ENCODE measurements at places on chromosomes 3 and 15.

GRCh38 chr3:194960446-194961032, 274.9 kb downstream of the FAM43A start:
- DNase-seq, result no peak

DNA sequence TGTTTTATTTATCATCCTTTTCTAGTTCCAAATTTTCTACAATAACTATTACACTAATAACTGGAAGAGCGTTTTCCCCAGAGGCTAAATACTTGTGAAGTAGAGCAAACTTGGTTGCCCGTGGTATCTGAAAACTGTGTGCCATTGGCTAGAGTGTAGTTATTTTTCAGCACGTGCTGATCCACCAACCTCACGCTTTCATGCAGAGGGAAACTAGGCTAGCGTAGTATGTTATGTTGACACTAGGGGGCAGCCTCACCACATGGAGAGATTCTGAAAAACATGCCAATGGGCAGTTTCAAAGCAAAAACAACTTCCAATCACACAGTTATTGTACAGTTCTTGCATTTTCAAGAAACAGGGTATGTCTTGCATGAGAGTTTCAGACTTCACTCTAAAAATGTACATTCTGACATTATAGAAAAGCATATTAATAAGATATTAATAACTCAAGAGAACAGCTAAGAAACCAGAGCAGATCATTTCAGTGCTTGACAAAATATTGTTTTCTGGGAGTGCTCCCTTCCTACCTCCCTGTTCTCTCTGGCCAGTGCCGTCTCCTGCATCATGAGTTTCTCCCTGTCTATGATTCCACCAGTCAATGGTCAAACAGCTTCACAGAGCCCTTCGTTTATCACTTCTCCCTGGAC, 39.7 kb downstream of the SPATA12 start:
- DNase-seq, result peak; percentile 78

DNA sequence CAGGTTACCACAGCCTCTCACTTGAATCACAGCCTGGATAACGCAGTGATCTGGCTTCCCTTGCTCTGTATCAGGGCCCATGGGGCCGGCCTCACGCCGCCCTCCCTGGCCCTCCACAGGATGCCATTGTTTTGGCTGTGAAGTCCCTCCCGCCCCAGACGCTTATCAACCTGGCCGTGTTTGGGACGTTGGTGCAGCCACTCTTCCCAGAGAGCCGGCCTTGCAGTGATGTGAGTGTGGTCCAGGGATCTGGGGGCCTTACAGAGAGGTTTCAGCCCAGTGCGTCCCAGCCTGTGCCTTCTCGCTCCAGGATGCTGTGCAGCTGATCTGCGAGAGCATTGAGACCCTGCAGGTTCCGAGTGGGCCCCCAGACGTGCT, 6.6 kb downstream of the VWA5B2 start:
- no peak for DNase-seq

DNA sequence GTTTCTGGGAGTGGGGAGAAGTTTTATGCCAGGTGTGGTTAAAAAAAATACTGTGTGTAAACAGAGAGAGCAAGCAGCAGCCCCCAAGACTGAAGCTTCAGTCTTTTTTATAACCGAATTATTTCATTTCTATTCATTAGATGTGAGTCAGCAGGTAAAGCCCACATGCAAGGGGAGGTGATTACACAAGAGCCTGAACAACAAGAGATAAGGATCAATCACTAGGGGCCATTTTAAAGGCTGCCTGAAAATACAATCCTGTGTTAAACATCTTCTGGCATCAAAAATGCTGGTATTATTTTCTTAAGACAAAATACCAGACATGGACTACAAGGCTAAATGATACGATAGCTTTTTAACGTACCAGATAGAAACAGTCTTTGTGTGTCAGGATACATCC, 217.3 kb downstream of the SUCLG2 start:
- no peak for DNase-seq

- DNase-seq, result no peak
These were observed at the start of gene PLA1A for GRCh38 chr3:119597548-119598288. PLA1A (plus strand) TSS chr3:119597885; CDS start chr3:119597914, 29 bp downstream.

- DNase-seq, result no peak
These were observed 92.8 kb downstream of the SV2B start for GRCh38 chr15:91192690-91193377.

DNA sequence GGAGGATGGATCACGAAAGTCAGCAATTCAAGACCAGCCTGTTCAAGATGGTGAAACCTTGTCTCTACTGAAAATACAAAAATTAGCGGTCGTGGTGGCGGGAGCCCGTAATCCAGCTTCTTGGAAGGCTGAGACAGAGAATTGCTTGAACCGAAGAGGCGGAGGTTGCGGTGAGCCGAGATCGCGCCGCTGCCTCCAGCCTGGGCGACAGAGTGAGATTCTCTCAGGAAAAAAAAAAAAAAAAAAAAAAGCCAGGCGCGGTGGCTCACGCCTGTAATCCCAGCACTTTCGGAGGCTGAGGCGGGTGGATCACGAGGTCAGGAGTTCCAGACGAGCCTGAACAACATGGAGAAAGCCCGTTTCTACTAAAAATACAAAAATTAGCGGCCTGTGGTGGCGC, 5.0 kb downstream of the EAF2 start:
- DNase-seq, result no peak

DNA sequence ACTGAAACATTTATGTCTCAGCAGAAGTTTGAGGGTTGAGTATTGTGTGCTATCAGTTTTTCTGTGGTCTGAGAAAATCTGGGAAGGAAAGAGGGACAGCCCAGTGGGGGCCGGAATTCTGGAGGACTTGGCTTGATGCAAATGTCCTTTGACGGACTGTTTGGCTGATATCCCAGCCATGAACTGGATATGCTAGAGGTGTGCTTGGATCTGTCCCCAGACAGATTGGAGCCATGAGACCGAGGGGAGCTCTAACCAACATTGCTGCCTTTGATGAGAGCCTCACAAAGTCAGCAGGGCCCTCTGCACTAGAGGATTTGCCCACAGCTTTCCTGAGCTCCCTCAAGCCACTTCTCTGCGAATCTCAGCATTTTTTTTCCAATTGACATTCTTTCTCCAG, 405.6 kb downstream of the NTRK3 start:
- peak; percentile 18 for DNase-seq

DNA sequence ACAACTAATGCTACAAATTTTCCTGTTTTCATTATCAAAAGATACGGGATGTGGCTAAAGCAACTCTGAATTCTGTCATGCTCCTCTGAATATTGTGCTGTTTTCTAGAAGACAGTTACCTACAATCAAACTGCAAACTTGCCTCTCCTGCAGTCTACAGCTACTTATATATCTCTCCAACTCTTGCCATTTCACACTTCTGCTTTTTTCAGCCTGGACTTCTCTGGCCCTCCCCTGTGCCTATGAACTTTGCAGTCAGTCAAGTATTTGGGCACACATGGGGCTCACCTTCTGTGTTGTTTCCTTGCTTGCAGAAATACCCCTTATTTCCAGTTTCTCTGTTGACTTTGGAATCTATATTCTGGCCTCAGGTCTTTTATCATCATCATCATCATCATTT, 575.6 kb downstream of the GRM7 start:
- DNase-seq, result no peak

DNA sequence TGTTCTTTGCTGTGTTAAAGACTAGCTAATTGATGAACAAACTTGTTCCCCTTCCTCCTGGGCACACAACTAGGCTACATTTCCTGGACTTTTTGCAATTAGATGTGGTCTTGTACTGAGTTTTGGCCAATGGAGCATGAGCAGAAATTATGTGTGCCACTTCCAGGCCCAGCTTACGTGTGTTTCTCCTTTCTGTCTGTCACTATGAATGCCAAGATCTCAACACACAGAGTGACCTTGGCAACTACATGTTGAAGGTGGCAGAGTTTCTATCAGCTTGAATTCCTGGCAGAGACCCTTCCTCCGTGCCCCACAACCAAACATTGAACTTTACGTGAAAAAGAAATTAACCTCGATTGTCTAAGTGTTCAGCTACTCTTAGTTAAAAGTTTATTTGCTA, 81.7 kb upstream of the PIAS1 start:
- no peak for DNase-seq

DNA sequence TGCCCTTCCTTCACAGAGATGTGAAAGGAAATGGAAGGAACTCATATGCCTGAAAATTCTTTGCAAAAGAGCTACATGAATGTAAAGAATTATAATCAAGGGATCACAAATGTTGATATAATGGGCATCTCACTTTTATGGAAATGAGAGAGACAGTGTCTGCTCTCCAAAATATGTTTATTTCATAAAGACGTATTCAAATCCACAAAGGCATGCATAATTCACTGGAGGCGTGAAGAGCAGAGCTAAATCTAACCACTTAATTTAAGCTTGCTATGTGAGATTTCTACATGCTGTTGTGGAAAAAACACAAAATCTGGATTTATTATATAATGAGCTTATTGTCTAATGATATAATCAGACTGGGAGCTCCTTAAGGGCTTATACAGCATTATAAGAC, 469.1 kb downstream of the RAP2B start:
- no peak for DNase-seq

DNA sequence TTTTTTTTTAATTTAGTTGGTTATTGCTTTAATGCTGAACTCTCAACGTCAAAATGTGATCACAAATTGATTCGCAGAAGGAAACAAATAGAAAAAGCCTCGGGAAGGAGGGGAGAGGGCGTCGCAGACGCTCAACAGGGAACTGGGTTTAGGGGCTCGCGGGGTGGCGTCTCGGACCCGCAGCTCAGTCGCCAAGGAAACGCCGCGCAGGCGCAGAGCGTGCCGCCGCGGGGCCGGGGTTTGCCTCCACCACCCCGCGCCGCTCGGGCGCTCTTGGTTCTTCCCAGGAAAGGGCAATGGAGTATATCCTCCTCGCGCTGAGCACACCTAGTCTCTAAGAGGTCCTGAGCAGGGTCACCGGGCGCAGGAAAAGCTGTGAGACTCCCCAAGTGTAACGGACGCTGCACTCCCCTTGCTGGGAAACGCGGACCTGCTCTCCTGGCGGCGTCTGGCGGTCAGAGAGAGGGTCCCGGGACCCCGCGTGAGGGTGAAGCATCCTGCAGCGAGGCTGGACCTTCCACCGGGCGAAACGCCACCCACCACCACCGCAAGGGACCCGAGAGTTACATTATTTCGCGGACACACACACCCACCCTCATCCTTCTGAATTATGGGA, 753 bp downstream of the PLCH1 start:
- DNase-seq, result peak; percentile 22

GRCh38 chr3:191342411-191342810, 12.1 kb upstream of the UTS2B start:
- DNase-seq, result no peak

DNA sequence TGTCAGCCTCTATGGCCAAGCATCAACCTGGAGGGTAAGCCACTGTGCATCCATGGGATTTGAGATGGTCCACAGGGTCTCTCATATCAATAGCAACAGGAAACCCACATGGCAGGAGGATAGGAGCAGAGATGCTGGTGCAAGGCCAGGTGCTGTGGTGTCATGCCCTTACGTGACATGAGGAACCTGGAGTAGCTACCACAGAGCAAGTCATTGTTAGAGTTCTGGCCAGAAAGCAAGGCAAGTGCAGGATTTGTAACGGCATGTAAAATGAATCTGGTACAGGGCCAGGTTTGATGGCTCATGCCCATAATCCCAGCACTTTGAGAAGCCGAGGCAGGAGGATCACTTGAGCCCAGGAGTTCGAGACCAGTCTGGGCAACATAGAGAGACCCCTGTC, 14.8 kb upstream of the ZNF774 start:
- DNase-seq, result no peak

DNA sequence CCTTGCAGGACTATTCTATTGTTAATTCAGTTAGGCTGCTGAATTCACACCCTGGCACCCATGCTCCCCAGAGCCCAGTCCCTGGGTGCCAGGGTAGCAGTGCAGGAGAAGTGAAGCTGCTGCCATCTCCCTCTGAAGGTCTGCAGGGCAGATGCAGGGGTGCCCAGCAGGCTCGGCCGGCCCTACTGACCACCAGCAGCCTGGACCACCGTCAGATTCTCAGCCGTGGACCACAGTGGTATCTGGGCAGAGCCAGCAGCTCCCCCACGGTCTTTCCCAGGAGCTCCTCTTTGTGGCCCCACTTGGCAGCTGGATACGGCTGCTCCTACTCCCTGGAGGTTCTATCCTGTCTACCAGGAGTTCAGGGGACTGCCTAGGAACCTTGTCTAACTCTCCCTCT, 46.8 kb downstream of the ALDH1L1 start:
- no peak for DNase-seq

DNA sequence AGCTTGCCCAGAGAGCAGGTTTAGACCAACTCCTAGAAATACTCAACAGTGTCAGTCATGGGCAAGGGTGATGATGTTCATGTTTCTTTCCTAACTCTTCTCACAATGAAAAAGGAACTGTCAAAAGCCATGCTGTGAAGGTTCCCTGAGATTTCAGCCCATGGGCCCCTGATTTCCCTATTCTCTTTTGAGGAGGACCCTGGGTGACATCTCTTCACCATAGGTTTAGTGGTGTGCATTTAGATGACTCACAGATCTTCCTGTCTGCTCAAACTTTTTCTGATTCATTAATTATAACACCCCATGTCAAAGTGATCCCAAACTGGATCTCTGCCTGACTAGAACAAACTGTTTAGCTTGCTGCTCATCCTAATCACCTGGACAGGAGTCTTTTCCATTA, 108.0 kb downstream of the BBX start:
- no peak for DNase-seq

GRCh38 chr15:62456011-62456920, 291.2 kb upstream of the C2CD4B start:
- DNase-seq, result peak; percentile 18

DNA sequence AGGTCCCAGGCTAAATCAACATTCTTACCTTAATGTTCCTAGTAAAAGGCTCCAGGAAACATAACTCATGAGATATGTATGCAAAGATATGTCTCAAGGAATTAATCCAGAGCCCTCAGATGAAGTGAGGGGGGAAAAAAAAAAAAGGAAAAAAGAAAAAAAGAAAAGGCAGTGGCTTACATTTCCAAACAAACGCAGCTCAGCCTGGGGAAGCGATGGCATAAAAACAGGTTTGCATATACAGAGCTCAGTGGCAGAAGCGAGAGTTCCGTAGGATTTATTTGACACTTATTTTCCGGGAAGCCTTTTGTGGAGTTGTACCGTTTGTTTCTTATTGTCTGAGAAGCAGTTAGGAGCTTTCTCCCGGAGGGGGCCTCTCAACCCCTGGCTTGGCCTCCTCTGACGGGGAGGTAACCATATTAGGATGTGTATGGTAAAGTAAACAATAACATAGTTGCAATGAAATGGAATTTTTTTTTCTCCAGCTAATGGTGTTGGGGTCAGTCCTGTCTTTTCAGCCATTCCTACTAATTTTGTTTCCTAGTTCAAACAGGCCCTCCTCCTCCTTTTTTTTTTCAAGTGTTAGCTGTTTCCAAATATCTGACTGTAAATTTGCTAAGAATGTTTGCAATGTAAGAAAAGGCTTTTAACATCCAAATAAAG, 338.6 kb downstream of the FOXP1 start:
- DNase-seq, result peak; percentile 75

- DNase-seq, result no peak
These were observed 3.2 kb downstream of the HTR3E start for GRCh38 chr3:184099806-184100686.

GRCh38 chr3:165185707-165186327, 10.4 kb downstream of the SLITRK3 start:
- peak; percentile 50 for DNase-seq
